Chondrocyte (in vitro differentiated cells): ENCODE measurements at places on chromosomes 7 and 10. TPM values are rescaled to one million over a fixed set of nuclear protein-coding genes. Genes with fewer than 3 reads are reported as not detected.

GRCh38 chr10:127989481-127990012 lies 82.6 kb downstream of the PTPRE start:
- no peaks in the 10 kb centered on the region for H3K27me3 ChIP-seq
- H3K4me3 ChIP-seq = no peak overlapping the region
- H3K27ac ChIP-seq = peak overlapping the region; percentile 98
- no peak for DNase-seq

GRCh38 chr7:2853147-2853546 lies 9.0 kb upstream of the GNA12 start:
- H3K36me3 ChIP-seq = no peaks in the 10 kb centered on the region
- peak overlapping the region; percentile 85 for H3K27ac ChIP-seq
- peaks cover 15% of the 10 kb centered on the region for H3K4me1 ChIP-seq
- DNase-seq = no peak
- H3K4me3 ChIP-seq = no peak overlapping the region
- no peaks in the 10 kb centered on the region for H3K27me3 ChIP-seq

The CHAT gene
- total RNA-seq = not detected in 3 replicates

GRCh38 chr7:107742678-107743566 lies 1.0 kb upstream of the CBLL1 start:
- no peaks in the 10 kb centered on the region for H3K36me3 ChIP-seq
- peak overlapping the region; percentile 96 for H3K27ac ChIP-seq
- no peak for DNase-seq
- peak overlapping the region; percentile 97 for H3K4me3 ChIP-seq

DNA sequence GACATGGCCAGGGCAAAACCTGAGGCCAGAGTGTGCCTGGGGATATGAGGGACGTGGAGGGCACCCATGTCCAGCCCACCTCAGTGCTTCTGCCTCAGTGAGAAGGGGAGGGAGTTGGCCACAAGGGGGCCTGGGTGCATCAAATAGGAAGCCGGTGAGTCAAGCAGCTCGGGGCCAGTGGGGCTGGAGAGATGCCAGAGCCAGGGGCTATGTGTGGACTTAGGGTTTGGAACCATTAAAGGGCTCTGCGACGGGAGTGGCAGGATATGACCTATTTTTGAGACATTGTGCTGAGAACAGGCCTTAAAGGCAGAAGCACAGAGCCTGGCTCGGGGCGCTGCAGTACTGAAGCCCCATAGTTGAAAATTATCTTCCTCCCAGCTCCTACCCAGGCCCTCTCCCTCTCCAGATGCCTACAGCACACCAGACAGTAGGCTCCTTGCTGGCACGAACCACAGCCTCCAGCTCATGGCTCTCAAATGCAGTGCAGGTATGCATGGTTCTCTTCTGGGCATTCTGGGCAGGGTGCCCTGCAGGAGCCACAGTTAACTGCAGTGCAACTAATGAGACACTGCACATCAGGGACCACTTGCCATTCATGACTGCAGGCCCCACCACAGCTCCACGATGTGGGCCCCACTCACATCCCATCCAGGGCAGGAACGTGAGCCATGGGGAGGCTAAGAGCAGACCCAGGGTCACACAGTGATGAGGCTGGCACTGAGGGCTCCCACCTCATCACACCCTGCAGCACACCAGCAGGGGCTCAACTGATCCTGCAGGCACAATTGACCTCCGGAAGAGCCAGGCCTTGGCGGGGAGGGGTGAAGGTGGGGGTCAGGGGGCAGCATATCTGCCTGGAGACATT lies 7.2 kb upstream of the PGAM2 start:
- H3K4me1 ChIP-seq = peaks cover 29% of the 10 kb centered on the region
- peak overlapping the region; percentile 79 for H3K27ac ChIP-seq
- peak; percentile 95 for DNase-seq
- no peak overlapping the region for H3K4me3 ChIP-seq

- no peaks in the 10 kb centered on the region for H3K36me3 ChIP-seq
- H3K4me1 ChIP-seq = peaks cover 23% of the 10 kb centered on the region
Observed at GRCh38 chr7:11191574-11192220, 218.0 kb downstream of the PHF14 start.

The PNLIPRP3 gene
- not detected in 3 replicates for total RNA-seq

- no peak overlapping the region for H3K4me3 ChIP-seq
- H3K4me1 ChIP-seq = peaks cover 21% of the 10 kb centered on the region
- H3K27me3 ChIP-seq = no peaks in the 10 kb centered on the region
- peaks cover 2% of the 10 kb centered on the region for H3K36me3 ChIP-seq
Observed at GRCh38 chr7:5517057-5517456, 93.4 kb upstream of the TNRC18 start.

The HTR7 gene
- 0.32 to 0.33 TPM in 2 of 3 replicates, not detected in the other for total RNA-seq

The UMAD1 gene
- 5.5 to 7.8 TPM (median 6.4 TPM) in 3 replicates for total RNA-seq

DNA sequence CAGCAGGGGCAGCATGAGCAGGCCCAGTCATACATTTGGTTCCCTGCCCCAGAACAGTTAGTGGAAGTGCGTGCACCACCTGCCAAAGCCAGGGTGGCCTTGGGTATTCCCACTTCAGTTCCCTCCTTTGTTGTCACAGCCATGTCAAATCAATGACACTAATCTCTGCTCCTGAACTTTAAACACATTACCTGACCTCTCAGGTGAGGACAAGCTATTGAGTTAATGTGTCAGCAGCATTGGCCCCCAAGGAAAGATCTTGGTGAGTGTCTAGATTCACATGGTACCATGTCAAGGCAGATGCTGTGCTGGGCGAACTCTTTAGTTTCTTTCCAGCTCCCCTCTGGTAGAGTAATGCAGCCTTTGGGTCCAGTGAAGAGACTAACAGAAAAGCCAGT lies 2.1 kb downstream of the CYP3A5 start:
- H3K36me3 ChIP-seq = peaks cover 6% of the 10 kb centered on the region
- no peak overlapping the region for H3K27ac ChIP-seq
- DNase-seq = no peak
- no peak overlapping the region for H3K4me3 ChIP-seq

The FBXL13 gene
- 0.45 to 0.97 TPM (median 0.48 TPM) in 3 replicates for total RNA-seq

The LIMK1 gene
- 39.1 to 46.5 TPM (median 41.5 TPM) in 3 replicates for total RNA-seq

The AKR1C3 gene
- 0.46 to 0.54 TPM (median 0.50 TPM) in 3 replicates for total RNA-seq
